ENCODE measurements at places on chromosomes 3 and 15.

- no peak for DNase-seq
These were observed 233.6 kb downstream of the CHL1 start for GRCh38 chr3:430186-430585.

GRCh38 chr3:117836296-117836695 is 1126.7 kb downstream of the TUSC7 start:
- no peak for DNase-seq

DNA sequence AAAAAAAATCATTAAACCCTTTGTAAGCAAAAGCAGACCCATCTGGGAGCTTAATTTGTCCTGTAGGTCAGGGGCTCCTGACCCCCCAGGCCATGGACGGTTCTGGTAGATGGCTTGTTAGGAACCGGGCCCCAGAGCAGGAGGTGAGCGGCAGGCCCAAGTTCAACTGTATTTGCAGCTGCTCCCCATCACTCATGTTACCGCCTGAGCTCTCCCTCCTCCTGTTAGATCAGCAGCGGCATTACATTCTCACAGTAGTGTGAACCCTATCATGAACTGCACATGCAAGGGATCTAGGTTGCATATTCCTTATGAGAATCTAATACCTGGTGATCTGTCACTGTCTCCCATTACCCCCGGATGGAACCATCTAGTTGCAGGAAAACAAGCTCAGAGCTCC is 60.7 kb downstream of the FSIP1 start:
- DNase-seq: no peak

GRCh38 chr15:69338535-69339213 is 40.0 kb downstream of the PAQR5 start:
- DNase-seq: no peak

DNA sequence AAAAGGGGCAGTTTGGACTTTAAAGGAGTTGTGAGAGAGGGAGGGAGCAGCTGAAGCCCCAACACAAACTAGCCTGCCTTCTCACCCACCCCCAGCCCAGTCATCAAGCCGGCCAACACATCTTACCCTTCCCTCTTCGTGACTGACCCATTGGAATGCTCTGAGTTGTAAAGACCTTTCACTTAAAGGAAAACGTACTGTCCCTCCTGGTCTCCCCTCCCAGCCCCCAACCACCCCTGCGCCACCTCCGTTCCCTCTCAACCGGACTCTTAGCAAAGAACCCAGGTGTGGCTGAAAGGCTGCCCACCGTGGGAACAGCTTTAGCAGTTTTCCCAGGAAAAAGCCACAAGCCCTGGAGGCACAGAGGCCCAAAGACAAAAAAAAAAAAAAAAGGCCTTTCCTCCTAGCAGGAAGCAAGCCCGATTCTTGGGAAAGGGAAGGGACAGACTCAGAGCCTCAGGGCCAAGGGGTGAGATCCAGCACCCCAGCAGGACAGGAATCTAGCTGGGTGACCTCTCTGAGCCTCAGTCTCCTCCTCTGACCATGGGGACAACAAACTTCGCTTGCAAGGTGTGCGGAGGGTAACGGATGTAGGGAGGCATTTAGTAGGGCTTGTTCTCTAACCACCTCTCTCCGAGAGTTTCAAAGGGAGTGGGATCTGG is 2.4 kb downstream of the CYP11A1 start:
- DNase-seq: no peak

GRCh38 chr15:89196994-89197393 is 24.4 kb downstream of the RLBP1 start:
- DNase-seq: no peak

GRCh38 chr15:85761635-85762034 is 33.1 kb downstream of the KLHL25 start:
- no peak for DNase-seq

- DNase-seq: no peak
These were observed 2.7 kb downstream of the NKIRAS1 start for GRCh38 chr3:23913873-23914743.

DNA sequence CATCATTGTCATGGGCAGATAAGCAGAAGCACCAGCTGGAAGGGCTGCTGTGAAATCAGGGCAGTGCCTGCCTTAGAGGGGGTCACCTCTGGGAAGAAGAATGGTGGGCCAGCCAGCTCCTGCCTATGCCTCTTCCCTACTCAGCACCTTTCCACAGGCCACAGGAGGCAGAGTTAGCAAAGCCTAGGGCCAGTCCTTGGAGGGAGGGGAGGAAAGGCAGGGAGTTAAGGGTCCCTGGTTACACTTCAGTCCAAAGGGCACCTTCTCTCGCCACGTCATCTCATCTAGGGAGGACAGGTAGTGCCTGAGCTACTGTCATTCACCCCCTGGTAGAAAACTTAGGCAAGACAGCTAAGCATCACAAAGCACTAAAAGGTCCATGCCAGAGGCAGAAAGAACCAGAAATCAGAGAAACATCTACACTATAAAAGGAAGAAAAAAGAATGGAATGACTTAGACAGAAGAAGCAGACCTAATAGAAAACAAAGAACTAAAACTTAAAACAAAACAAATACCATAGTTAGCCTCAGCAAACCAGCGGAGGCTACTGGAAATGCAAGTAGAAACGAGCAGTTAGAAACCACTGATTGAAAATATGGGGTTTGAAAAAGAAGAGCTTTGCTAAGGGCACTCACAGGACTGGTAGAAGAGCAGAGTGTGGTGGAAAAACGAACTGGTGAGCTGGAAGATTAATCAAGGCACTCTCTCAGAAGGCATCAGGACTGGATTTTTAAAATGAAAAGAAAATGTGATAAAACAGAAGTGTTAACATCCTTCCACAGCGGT is 84.2 kb downstream of the OSBPL10 start:
- no peak for DNase-seq

DNA sequence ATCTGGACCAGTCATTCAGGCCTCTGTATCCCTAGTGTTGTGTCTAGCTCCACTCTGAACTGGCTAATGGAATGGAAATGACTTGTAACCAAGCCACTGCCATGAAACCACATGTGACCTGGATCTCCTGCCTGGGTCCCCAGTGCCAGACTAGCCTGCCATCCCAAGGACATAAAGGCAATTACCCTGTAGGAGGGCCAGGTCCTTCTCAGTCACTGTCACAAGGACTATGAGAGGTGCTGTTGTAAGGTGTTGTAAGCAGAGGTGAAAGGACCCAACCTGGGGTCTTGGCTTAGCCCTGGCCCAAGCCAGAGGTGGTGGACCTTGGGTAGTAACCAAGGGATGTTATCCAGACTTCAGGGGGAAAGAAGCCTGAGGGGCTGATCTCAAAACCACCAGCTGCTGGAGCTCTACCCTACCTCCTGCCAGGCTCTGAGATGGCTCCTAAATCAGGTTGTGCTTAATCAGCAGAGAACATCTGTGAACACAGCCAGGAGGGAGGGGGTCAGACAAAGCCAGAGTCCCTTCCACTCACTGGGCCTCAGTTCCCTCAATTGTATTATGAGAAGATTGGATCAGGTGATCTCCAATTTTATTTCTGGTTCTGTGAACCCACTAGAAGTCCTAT is 15.7 kb upstream of the KLHL24 start:
- DNase-seq: no peak

- DNase-seq: peak; percentile 51
These were observed 2.6 kb upstream of the CEMIP start for GRCh38 chr15:80776420-80777045.

DNA sequence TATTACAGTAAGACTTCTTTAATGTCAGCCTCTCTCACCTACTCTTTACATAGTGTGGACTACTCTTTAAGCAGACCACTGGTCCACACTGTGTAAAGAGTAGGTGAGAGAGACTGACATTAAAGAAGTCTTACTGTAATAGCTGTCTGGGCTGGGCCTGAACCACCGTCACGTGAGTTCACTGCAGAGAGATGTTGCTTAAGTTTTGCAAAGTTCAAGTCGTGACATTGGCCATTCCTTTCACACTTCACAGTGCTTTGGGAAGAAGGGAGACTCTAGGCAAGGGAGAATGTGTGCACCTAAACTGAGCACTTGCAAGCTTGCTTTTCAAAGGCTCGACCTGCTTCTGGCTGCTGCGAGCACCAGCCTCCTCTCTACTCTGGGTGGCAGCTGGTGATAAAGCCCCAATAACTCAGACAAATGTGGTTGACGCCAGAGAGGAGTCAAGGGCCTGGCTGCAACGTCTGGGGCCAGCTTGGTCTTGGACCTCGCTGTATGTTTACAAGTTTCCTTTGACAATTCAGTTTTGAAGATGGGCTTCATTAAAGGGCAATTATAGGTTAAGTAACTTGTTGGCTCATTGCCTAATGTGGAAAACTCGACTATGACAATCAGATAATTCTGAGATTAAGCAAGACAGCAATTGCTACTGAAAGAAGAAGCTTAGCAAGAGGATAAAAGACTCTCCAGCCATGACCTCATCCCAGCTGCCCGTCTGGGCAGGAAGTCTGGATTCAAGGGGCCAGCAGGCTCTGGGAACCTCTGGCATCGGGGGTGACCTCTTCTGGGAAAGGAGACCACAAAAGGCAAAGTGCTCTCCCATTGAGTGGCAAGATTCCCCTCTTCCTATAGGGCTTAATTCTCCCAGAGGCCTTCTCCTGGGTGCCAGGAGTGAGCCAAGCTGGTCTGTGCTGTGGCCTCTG is 242.1 kb upstream of the TLE3 start:
- no peak for DNase-seq

- DNase-seq: no peak
These were observed 68.7 kb downstream of the LMLN start for GRCh38 chr3:198028718-198029117.

GRCh38 chr3:43862470-43862869 is 171.7 kb downstream of the ABHD5 start:
- DNase-seq: no peak

- no peak for DNase-seq
These were observed 389.0 kb upstream of the THBS1 start for GRCh38 chr15:39191871-39192291.

DNA sequence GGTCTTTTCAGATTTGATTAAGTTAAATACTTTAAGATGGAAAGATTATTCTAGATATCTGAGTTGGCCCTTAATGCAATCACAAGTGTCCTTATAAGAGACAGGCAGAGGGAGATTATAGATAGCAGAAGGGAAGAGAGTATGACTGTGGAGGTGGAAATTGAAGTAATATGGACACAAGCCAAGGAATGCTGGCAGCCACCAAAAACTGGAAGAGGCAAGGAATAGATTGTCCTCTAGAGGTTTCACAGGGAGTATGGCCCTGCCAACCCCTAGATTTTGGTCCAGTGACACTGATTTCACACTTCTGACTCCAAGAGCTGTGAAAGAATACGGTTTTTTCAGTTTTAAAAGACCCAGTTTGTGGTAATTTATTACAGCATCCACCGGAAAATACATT is 1498.7 kb upstream of the CADM2 start:
- DNase-seq: no peak

- DNase-seq: no peak
These were observed 73.1 kb downstream of the WDR76 start for GRCh38 chr15:43899928-43900327.

GRCh38 chr15:48590723-48591122 is 54.8 kb downstream of the FBN1 start:
- DNase-seq: no peak

- DNase-seq: no peak
These were observed 62.9 kb upstream of the PRR23C start for GRCh38 chr3:139107424-139108252.

GRCh38 chr3:156847752-156848448 is 21.7 kb downstream of the LEKR1 start:
- no peak for DNase-seq

DNA sequence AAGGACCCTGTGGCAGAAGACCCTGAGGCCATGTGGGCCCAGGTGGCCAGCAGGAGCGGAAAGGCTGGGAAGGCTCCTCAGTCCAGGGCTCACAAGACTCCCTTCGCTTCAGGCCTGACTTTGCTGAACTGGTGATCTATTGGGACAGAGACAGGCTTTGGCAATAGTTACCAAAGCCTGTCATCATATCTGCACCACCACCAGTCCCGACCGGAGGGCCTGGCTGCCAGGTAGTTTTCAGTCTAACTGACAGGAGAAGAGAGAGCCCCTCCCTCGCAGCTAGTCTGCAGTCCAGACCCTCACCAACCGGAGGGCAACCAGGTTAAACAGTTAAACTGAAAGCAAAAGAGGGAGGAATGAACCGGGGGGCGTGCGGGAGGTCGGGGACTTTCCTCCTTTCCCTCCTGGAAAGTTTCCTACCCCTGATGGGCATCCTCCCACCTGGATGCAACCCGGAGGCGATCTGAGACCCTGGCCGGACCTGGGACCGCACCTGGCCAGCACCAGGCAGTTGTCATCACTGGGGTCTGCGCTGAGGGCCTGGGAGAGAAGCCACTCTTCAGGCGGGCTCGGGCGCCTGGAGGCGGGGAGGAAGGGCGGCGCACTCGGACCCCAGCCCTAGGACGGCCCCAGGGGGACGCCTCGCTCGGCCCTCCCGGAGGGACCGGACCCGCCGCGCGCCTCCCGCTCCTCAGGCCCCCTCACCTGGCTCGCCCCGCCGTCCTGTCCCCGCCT is 435 bp downstream of the RAB27A start:
- DNase-seq: peak; percentile 8

DNA sequence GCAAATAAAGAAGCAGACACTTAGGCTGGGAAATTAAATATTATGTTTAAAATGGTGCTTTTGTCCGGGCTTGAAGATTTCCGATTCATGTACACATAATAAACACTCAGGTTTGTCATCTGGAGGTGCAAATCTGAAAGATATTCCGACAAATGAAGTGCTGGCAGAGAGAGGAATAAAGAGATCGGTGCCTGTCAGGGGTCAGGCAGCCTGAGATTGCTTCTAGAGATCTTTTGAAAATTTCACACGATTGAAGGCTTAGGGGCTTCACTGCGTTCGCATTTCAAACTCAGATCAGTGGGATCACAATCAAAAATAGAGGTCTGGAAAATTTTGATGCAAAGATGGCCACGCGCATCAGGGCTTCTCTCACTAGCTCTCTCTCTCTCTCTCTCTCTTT is 33.2 kb downstream of the NR2F2 start:
- DNase-seq: no peak

DNA sequence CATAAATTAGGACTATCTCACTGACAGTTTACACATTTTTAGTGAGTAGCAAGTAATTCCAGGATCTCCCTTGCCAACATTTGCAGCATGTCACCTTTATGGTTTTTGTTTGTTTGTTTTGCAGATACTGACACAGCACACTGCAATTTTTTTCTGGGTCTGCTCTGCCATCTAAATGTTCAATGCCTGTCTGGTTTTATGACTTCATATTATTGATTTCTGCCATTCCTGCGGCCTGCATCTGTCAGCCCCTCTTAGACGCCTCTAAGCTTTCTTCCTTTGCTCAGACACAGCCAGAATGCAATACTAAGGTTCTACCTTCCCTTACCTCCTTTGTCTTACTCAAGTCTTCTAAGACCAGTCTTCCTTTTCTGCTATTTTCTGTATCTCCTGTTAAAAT is 321.2 kb upstream of the AZI2 start:
- no peak for DNase-seq

DNA sequence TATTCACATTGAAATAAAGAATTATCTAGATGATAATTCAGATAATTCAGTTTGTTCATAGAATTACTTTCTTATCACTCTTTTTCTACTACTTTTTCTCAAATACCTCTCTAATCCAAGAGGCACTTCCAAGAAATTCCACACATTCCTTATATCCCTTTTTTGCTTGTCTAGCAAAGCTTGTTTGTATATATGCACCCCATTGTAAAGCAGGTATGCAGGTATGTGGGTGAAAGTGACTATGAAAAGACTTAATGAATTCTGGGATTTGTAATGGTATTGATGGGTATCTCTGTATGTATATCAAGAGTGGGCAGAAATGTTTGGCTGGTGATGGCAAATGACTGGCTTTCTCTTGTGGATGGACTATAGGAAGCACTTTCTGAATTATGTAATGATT is 94.1 kb upstream of the FGF7 start:
- no peak for DNase-seq

GRCh38 chr3:82410366-82410765 is 648.9 kb upstream of the GBE1 start:
- DNase-seq: no peak

- DNase-seq: no peak
These were observed 52.0 kb downstream of the LPP start for GRCh38 chr3:188205992-188206416.
